ENCODE measurements at places on chromosomes 3 and 15.

- DNase-seq, result no peak
These were observed 54.9 kb upstream of the GLCE start for GRCh38 chr15:69105451-69105985.

- DNase-seq, result no peak
These were observed 34.8 kb upstream of the PCOLCE2 start for GRCh38 chr3:142923694-142924093.

- no peak for DNase-seq
These were observed 31.5 kb downstream of the FBLN2 start for GRCh38 chr3:13580256-13581023.

DNA sequence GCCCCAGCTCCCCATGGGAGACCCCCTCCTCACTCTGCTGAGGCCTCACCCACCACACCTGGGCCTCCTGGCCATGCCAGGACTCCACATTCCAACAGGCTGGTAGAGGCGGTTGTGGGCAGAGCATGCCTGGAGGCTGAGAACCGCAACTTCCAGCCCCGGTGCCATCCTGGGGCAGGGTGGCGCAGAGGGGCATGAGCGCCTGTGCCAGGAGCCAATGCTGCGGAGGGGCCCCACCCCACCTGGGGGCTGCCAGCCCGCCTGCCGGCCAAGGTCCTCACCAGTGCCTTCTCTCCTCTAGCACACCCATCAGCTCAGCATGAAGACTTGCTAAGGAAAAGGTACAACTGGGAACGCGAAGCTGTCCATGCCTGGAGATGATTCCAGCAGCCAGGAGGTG is 34.3 kb upstream of the SLC6A6 start:
- DNase-seq, result no peak

DNA sequence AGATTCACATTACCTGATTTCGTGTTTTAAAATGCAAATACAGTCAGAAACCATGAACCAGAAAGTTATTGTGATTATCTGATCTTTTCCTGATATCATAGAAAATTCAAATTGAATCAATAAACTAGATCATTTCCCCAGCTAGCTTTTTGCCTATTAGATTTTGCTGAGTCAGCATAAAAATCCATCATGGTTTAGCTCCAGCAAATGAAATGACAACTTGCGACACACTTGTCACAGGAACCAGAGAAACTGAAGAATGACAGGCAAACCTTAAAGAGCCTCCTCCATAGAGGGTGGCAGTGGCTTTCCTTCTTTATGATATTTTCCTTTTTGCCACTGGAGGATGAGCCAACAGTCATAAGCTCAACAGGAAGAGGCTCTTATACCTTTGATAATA is 30.6 kb upstream of the TMEM108 start:
- no peak for DNase-seq
